ENCODE measurements at places on chromosomes 1 and 21. TPM values are rescaled to one million over a fixed set of nuclear protein-coding genes. Genes with fewer than 3 reads are reported as not detected.

Gene PTPN7
- not detected for total RNA-seq

Gene PRAMEF1
- not detected for total RNA-seq

Gene ADCY10
- not detected for total RNA-seq

Gene WNT2B
- total RNA-seq, result 1.1 TPM

Gene FAM43B
- total RNA-seq, result not detected

Gene TNFRSF4
- 1.7 TPM for total RNA-seq

Gene FMO5
- 2.9 TPM for total RNA-seq

Gene NEGR1
- total RNA-seq, result 0.22 TPM

Gene AQP10
- not detected for total RNA-seq

Gene PADI1
- 0.11 TPM for total RNA-seq

Gene SPATC1L
- 6.3 TPM for total RNA-seq

Gene MROH7
- under 0.01 TPM for total RNA-seq

Gene SLX9
- 14.5 TPM for total RNA-seq

Gene SPRR3
- not detected for total RNA-seq

Gene PTPN22
- total RNA-seq, result not detected

Gene SYNC
- total RNA-seq, result 13.9 TPM

Gene SLAMF7
- total RNA-seq, result not detected

Gene GBP6
- total RNA-seq, result not detected

Measured in dermis lymphatic vessel endothelial cell (primary cell).